Non-pigmented ciliary epithelial cell (primary cell): ENCODE measurements at places on chromosomes 1 and 21.
A peak's percentile ranks its signal among the peaks of the same experiment; 100 is the strongest.

- DNase-seq = peak; percentile 32
Observed at GRCh38 chr21:18155508-18156193, 89.0 kb upstream of the CHODL start.

DNA sequence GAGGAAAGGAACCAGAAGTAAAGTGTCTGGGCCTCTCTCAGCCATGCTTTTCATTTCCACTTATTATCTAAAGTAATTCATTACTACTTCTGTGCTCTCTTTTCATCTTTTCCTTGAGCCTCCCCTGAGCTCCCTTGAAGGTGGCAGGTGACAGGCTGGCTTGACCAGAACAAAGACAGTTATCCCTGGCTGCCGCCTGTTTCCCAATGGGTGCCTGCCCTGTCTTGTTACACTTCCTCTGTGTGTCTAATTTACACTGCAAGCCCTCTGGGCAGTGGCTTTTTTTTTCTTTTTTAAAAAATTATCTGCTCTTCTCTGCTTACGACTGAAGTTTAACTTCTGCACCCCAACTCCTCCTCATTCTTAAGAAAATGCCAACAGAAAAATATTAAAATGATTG, 113.4 kb downstream of the NGF start:
- no peak for DNase-seq

DNA sequence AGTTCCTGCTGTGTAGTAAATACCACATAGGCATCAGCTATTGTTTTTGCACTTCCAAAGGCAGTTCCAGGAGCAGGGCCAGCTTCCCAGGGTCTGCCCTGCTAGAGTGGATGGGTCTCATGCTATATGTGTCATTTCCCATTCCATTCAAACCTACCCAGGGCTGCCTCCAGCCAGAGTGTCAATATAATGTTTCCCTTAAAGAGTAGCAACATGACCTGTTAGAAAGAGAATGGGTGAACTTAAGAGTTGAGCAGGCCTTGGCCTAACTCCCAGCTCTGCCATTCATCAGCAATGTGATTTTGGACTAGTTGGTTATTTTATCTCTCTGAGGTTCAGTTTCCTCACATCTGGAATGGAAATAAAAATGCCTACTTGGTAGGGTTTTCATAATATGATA, 44.9 kb downstream of the RAB3B start:
- DNase-seq = no peak

DNA sequence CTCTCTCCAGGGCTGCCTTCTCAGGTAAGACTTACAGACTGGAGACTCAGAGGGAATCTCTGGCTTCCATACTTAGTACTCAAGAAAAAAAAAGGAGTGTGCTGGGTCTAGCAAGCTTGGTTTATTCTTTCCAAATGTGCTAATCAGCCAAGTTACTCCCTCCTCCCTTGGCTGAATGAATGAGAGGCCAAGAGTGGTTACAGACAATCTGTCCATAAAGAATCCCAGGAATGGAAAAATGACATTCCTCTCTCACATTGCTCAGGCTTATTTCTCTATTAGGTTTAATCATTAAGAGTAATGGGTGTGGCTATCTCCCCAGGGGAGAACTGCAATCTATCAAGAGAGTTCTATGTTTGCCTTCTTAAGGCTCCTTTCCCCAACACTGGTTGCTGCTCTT, 547.3 kb upstream of the PLXNA2 start:
- no peak for DNase-seq

- DNase-seq = no peak
Observed at GRCh38 chr1:186572509-186572908, 107.7 kb downstream of the PTGS2 start.

- no peak for DNase-seq
Observed at GRCh38 chr1:192810253-192810880, 1.5 kb downstream of the RGS2 start.

GRCh38 chr1:179637211-179637860, 45.7 kb downstream of the TDRD5 start:
- no peak for DNase-seq
